ENCODE measurements at places on chromosomes 2 and 18. TPM values are rescaled to one million over a fixed set of nuclear protein-coding genes. Genes with fewer than 3 reads are reported as not detected.

DNA sequence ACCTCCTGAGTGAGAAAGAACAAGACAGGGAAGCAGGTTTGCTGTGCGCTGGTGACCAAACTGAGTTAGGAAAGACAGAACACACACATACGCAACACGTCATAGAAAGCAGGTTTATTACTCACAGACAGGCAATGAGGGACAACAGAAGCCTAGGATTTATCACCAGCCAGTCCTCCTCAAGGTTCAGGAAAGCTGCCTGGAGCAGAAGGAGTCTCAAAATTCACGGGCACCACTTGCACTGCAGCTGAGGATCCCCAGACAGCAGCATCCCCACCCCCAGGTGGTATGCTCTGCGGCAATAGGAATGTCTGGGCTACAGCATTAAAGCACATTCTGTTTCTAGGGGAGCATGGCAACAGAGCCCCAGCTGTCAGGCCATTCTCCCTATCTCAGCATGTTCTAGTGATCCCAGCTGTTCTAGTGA lies 284.4 kb upstream of the RGPD4 start:
- no peak for DNase-seq

DNA sequence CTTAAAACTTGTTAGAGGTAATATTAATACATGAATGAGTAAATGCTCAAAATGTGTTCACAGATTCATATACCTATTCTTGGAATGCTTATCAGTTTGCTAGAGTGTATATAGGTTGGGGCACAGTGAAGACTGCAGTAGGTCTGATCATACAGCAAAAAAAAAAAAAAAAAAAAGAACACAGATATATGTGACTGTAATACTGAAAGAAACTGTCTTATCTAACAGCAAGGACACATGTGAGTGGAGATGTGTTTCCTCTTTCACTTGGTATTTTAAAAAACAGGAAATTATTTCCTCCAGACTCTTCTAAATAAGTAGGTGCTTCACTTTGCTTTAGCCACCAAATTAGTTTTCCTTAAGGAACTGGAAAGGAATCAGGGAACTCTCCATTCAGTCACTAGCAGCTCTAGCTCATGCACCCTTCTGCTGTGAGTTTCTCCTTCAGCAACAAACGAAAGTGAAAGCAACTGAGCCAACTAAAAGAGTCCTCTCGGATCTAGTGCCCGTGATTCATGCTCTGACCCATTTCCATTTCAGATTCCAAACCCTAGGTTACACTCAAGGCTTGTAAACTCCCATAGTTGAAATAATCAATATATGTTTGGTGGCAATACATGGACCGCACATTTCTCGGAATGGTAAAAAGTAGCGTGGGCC lies 98.5 kb downstream of the DSEL start:
- peak; percentile 7 for DNase-seq

- no peak for DNase-seq
These were observed 106.8 kb upstream of the GALNT5 start for GRCh38 chr2:157150747-157151146.

GRCh38 chr2:84326831-84327432 lies 132.1 kb downstream of the SUCLG1 start:
- no peak for DNase-seq

- DNase-seq = no peak
These were observed 8.0 kb upstream of the C2orf69 start for GRCh38 chr2:199903111-199903510.

GRCh38 chr2:224986477-224986876 lies 55.8 kb downstream of the DOCK10 start:
- no peak for DNase-seq

GRCh38 chr2:207352978-207353671 lies 176.6 kb upstream of the CREB1 start:
- no peak for DNase-seq

- no peak for DNase-seq
These were observed 440.5 kb downstream of the SETBP1 start for GRCh38 chr18:45121146-45121545.

DNA sequence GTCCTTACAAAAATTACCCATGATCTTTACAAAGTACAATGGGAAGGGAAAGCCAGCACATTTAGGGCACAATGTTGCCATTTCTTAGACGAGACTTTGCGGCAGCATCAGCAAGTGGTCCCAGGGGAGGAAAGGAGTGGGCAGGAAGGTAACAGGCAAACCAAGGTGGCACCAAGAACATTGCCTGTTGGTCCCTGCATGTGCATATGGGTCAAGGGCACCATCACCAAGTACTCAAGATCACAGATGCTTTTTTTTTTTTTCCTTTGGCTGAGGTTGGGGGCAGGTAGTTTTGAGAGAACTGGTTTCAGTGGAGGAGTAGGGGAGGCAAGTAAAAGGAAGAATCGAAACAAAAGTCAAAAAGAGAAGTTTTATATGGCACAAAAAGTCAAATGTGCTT lies 752 bp upstream of the CYTIP start:
- DNase-seq = no peak

DNA sequence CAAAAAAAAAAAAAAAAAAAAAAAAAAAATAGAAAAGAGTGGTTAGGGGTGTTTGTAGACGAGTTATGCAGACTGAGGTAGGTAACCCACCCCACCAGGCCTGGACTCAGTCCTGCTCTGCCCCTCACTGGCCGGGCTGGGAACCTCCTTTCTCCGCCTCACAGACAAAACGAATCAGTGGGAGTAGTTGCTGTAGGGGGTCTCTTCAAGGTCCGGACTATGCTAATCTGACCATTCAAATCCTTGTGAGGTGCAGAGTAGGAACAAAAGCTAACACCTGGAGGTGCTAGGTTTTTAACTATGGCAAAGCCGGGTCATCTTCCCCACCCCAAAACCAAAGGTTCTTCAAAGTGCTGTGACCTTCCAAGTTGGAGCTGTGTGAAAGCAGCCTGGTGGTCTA lies 223.7 kb downstream of the SLC4A3 start:
- no peak for DNase-seq

DNA sequence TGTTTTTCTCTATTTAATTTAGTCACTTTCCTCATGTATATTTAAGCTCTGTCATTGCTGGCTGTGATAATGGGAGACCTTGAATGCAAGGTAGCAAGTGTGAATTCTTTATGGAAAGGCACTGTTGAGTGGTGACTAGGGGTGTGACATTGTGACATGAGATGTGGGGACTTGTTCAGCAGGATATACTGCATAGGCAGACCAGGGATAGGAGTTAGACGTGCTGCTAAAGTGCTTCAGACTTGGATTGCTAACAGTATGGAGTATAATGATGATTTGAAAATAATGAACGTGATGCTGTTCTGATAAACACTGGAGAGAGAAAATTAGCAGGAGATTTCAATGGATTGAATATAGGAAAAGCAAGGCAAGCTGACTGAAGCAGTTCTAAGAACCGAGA lies 135.1 kb downstream of the NCOA1 start:
- DNase-seq = no peak

GRCh38 chr18:35114305-35114704 lies 73.1 kb downstream of the MAPRE2 start:
- no peak for DNase-seq

The CRIM1 gene
- 19.2 TPM for polyA plus RNA-seq

The MTERF4 gene
- polyA plus RNA-seq = 18.2 TPM

The BOLL gene
- polyA plus RNA-seq = 2.2 TPM

The LRATD1 gene
- polyA plus RNA-seq = 13.9 TPM

The KLHL41 gene
- 2,744 TPM for polyA plus RNA-seq

The RALB gene
- 52.5 TPM for polyA plus RNA-seq

The GALR1 gene
- polyA plus RNA-seq = 0.07 TPM

The SLC14A1 gene
- 0.67 TPM for polyA plus RNA-seq

Data from muscle of arm (tissue), 14 donors.